NCI-H2107 (cell line): ENCODE measurements at places on chromosomes 1 and 21.

- no peak for DNase-seq
Measured at GRCh38 chr1:1290238-1290731, 10.0 kb downstream of the SCNN1D start.

DNA sequence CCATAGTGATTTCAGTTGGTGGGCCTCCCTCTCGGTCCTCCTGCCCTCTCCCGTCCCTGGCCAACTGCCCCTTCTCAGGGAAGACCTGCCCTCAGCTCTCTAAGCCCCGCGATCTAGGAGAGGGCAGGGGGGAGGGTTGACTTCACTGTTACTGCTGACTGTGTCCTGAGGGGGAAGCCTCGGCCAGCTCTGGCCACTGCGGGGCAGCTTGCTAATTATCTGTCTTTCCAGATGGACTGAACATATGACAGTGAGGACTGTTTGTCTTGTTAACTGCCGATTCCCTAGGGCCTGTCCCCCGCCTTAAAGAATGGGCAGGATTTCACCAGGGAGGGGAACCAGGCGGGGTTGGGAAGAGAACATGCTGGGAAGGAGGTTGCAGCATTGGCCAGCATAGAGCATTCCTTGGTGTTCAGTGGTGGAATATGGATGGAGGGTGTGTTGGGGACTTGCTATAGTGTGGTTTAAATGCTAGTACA, 22.9 kb downstream of the NIPAL3 start:
- no peak for DNase-seq

GRCh38 chr1:42941640-42942330, 16.9 kb downstream of the SLC2A1 start:
- DNase-seq, result peak; percentile 47

DNA sequence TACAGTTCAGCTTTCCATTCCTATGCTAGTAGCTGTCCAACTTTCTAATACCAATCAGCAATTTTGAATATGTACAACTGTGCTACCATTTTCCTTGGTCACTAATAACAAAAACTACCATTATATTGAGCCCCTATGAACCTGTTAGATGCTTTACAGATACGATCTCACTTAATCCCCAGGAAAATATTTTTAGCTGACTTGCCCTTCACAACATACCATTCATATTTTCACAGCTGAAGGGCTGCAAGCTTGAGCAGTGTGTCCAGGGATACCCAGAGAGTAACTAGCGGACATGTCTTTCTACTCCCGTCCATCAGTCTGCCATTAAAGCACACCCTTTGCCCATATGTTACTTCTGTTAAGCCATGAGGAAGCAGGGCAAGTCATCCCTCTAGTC, 140.5 kb downstream of the SPATA46 start:
- DNase-seq, result no peak

DNA sequence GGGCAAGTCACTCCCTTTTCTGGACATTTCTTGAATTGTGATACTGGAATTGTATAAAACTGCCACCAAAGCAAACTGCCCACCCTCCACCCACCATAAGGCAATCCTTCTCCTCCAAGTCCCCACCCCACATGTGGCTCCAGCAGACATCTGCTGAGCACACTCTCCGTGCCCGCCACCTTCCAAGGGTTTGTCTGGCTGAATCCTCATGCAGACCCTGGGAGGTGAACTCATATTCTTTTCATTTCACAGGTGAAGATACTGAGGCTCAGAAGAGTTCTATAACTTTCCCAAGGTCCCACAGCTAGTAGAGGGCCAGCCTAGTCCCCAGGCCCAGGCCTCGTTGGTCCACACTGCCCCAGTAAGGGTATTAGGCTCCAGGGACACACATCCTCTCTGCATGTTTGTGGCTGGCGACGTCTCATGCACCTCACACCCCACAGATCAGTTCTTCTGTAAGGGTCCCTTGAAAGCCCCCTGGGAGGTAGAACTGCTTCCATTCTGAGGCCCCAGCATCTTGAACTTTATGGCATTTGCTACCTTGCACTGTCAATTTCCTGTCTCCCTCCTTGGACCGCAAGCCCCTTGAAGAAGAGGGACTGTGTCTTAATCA, 14.1 kb downstream of the CNTN2 start:
- DNase-seq, result no peak

GRCh38 chr1:53739109-53739681, at the start of gene GLIS1:
Gene GLIS1 (minus strand): TSS chr1:53739164. CDS start chr1:53738064, 1,100 bp downstream.
- DNase-seq, result peak; percentile 7

DNA sequence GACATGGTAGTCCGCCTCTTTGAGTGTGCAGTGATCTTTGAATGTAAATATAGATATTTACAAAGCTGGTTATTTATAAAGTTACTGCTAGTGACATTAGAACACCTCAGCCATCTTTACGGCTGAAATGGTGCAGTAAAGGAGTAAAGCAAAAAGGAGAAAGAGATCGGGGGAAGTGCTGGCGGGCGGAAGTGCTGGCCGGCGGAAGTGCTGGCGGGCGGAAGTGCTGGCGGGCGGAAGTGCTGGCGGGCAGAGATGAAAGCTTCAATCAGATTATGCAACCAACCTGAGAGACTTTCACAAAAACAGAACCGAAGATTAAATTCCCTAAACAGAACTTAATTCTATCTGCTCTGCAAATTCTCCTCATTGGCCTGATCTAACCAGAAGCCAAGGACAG, 1.4 kb upstream of the OR14A16 start:
- DNase-seq, result no peak

GRCh38 chr1:3777078-3777547, 4.6 kb downstream of the SMIM1 start:
- no peak for DNase-seq

DNA sequence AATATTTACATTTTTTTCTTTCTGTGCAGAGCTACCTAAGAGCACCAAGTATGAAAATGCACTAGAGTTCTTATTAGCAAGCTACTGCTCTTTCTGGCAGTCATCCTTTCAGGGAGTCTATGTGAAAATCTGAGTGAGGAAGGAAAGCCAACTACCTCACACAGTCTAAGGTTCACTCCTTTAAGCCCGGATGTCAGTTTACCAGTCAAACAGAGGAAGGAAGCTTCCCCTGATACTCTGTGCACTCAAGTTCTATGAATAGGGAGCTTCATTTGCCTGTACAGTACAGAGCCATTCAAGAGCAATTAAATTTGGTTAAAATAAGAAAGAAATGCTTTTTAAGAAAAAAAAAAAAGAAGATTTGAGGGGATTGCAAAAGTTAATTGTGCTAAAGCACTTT, 6.9 kb downstream of the COL11A1 start:
- no peak for DNase-seq

DNA sequence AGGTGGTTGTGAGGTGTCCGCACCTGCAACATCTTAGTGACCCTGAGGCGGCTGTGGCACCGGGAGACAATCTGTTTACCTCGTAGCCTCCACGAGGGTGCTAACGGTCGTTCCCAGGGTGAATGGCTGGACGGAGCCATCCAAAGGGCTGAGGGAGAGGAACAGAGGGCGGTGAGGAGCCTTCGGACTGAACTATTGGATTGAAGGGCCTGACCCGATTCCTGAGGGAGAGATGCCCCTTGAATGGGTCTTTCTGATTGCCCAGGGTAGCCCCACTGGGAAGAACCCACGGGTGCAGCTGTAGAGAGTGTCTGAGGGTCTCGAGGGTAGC, 2.3 kb downstream of the NR5A2 start:
- DNase-seq, result no peak

DNA sequence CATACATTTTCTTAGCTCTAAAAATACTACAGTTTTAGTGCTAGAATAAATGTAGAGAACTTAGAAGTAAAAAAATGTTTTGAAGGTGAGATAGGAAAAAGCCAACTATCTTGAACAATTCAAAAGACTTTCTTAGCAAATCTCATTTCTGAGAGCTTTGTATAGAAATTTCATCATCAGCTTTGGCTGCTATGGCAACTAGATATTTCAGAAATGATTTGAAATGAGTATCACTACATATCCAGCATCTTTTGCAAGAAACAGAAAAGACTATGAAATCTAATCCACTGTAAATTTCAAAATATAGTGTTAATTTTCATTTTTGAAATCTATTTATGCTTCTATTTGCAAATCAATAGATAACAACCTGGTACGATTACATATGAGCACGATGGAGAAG, 57.7 kb downstream of the RGS7 start:
- no peak for DNase-seq

- DNase-seq, result no peak
Measured at GRCh38 chr1:186950547-186950946, 121.8 kb downstream of the PLA2G4A start.

- no peak for DNase-seq
Measured at GRCh38 chr1:224497714-224498573, 63.3 kb upstream of the WDR26 start.

DNA sequence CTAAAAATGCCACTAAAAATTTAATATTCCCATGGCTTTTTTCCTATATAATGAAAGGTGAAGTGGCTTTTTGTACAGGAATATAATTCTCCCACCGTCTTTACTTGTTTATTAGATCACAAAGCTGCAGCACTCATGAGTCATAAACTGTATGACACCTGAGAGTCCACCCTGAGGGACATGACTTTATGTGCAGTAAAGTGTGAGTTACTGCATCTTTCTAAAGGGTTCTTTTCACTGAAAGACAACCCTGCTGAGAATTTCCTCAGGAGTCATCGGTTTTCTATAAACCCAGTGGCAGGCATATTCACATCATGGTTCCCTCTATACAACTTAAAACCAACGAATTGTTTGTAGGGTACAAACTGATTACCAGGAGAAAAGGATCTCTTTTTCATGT, 77.4 kb downstream of the APP start:
- DNase-seq, result peak; percentile 37

DNA sequence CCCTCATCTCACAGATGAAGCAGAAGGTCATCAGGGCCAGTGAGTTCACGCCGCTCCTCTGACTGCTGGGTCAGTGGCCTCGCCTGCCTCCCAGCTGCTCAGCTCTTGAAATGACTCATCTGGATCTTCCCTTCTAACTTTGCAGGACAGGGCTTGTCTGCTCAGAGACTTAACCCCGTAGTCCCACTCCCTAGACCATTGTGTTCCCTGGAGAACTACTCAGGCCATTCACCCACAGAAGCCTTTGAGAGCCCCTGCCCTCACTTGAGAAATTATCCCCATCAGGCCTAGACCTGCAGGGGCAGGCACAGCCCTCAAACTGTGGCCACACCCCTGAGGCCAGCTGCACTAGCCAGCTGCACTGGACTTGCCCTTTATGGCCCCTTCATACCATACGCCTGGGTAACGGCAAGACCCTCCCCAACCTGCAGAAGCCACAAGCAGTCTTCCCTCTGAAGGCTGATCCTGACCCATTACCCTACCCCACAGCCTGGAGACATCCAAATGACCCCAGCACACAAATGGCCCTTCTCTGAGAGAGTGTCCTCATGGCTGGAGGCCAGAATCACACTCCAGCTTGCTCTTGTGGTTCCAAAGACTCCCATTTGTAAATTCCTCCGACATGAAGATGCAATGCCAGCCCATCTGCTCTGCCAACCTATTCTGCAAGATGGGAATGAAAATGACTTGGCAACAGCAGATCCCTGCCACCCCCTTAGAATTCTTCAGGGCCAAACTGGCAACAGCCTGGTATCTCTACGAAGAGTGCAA, 33.2 kb downstream of the RCSD1 start:
- DNase-seq, result no peak

DNA sequence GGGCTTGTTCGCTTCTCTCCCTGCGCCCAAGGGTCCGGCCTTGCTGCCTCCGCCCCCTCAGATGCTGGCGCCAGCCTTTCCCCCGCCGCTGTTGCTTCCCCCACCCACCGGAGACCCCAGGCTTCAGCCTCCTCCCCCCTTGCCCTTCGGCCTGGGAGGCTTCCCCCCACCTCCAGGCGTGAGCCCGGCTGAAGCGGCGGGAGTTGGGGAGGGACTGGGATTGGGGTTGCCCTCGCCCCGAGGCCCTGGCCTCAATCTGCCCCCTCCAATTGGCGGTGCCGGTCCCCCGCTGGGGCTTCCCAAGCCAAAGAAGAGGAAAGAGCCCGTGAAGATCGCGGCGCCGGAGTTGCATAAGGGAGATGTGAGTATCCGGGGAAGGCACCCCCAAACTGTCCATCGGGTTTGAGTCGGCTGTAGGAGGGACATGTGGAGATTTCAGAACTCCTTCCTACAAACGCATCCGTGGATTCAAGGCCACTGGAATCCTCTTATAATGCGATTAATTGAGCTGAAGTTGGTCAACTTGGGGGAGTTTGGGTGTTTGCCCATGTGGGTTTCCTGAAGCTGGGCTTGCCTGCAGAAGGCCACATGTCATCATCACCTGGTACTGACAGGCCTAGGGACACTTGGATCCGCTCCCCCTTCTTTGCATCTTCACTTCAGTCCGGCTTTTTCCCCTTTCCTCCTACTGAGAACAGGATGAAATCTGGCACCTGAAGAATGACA, 707 bp downstream of the PRCC start:
- no peak for DNase-seq

DNA sequence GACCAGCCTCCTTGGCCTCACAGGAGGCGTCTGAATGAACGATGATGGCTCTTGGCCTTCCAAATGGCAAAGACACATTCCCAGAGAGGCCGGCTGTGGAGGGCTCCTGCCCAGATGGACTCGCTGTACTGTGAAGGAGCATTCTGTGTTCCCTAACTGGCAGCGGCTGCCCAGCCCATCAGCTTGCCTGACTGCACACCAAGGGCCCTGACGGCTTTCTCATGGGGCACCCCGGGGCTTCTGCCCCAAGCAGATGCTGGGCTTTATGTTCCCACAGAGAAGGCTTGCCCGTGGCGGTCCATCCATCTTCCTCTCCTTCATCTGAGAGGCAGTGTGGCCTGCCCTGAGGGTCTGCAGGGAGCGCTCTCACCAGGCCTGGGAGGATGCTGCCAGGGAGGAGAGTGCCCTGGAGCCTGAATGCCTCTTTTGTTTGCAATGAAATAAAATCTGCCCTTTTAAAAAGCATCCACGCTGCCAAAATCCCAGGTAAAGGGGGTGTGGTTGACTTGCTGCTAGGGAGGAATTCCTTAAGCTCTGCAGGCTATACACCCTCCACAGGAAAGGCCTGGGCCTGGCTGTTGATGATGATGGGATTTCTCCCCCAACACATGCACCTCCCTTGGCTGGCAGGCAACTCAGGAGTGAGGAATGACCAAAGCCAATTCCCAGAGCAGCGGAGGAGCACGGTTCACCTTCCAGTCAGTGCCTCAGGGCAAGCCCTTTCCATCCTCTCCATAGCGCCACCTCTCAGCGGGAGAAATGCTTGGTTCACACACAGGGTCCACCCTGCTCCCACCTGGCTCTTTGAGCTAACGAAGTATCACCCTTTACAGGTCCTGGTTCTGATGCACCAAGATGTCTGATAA, 84.6 kb upstream of the SSX2IP start:
- DNase-seq, result peak; percentile 28

DNA sequence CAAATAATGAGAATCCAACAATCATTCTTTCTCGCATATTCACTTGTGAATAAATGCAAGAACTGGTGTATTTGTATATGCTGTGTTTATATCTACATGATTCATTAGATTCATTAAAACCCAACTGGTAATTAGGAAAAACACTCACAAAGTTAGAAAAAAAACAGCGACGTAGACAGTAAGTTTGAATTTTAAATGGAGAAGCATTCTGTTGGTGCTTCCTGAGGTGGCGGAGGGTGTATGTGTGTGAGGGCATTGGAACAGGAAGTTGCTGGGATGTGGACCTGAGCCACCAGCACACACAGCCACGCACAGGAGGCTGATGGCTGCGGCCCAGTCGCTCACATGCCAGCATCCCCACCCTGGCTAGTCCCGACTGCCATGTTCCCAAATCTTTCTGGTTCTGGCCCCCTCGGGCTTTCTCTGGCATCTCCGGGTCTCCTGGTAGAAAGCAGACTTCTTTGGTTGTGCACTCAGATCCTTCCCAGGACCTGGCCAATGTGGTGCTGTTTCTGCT, 121.6 kb upstream of the IRF2BP2 start:
- no peak for DNase-seq
